ENCODE measurements at places on chromosomes 12 and 14.

DNA sequence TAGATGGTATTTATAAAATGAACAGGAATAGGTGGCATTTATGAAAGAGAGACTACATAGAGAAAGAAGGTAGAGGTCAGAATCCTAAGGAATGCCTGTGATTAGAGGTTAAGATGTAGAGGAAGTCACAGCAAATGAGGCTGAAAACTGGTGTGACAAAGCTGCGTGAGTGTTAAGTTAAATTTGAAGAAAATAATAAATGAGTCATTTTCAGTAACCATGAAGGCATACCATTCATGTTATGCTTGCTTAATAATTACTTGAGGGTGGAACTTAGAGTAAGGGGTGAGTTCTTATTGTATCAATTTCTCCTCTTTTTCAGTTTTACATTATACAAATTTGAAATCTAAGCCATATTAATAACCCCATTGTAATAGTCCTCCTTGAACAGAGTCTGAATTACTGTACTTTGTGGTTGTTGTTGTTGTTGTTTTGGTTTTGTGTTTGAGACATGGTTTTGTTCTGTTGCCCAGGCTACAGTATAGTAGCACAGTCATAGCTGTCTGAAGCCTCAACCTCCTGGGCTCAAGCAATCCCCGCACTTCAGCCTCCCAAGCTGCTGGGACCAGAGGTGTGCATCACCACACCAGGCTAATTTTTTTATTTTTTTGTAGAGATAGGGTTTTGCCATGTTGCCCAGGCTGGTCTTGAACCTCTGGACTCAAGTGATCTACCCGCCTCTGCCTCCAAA is 761.5 kb downstream of the GALC start:
- DNase-seq: no peak

GRCh38 chr12:2613326-2614073 is 181.3 kb upstream of the FKBP4 start:
- peak; percentile 21 for DNase-seq

DNA sequence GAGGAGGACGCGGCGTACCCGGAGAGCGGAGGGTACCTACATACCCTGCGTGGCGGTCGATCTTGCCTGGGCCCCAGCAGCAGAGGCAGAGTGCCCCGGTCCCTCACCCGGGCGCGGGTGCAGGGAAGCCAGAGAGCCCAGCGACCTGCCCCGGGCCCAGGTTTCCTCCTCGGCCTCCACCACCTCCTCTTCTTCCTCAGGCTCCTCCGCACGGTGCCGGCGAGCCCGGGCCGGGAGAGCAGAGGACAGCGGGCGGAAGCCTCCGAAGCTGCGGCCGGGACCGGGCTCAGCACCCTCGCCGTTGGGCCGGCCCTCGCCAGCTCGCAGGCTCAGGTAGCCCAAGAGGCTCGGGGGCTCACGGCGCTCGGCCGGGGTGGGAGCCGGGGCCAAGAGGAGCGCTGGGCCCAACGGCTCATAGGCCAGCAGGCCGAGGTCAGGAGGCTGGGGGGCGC is 6.6 kb downstream of the ZNF219 start:
- DNase-seq: no peak

DNA sequence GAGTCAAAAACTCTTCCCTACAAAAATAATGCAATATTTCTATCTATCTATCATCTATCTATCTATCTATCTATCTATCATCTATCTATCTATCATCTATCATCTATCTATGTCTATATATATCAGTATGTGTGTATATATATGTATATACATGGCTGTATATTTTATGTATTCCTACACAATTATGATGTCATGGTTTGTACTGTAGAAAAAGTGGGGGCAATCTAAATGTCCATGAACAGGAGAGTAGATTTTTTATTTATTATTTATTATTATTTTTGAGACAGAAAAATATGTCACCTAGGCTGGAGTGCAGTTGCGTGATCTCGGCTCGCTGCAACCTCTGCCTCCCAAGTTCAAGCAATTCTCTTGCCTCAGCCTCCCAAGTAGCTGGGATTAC is 45.6 kb upstream of the BICD1 start:
- no peak for DNase-seq

GRCh38 chr12:126708492-126708896 is 1558.5 kb upstream of the TMEM132C start:
- no peak for DNase-seq

GRCh38 chr14:92252323-92252722 is 70.6 kb upstream of the SLC24A4 start:
- no peak for DNase-seq

All from activated naive CD8-positive, alpha-beta T cell treated with anti-CD3 and anti-CD28 coated beads for 36 hours (primary cell).